ENCODE measurements at places on chromosomes 3 and 15. TPM values are rescaled to one million over a fixed set of nuclear protein-coding genes. Genes with fewer than 3 reads are reported as not detected.
A peak's percentile ranks its signal among the peaks of the same experiment; 100 is the strongest.

The GOLGA8S gene
- 0.16 TPM for total RNA-seq

DNA sequence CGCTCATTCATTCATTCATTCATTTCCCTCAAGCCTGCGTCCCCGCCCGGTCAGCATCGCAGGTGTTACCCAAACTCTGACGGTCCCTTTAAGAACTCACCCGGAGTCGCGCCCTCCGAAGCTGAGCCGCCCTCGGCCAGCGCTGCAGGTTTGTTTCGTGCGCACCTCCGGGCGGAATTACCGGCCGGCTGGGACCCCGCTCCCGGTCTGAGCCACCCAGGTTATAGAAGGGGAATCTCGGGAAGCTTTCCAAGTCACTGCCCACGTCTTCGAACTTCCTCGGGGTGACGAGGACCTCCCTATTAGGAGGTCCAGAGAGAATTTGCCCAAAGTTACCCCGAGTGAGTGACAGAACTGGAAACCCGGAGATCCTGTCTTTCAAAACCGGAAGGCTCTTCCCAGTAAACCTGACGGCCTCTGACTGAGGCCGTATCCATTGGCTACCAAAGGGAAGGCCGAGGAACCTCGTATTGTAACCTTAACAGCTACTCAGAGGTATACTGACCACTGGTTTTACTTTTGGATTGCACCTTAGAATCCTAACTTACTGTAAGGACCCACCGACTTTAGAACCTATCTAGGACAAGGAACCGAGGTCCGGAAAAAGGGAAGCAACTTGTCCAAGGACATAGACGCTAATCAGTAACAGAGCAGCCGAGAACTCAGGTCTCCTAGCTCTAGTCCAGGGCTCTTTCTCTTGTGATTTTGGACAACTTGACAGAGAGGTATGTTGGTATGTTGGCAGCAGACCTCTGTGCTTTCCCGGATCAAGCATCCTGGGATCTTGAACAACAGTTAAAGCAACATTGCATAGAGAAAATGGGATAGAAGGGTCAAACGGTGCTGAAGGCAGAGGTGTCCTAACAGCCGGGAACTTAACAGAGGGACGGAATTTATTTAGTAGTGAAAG lies 788 bp upstream of the DLG1 start:
- DNase-seq: peak; percentile 60
- H3K27ac ChIP-seq: peak overlapping the region; percentile 64
- H3K4me3 ChIP-seq: peak overlapping the region; percentile 88

- H3K4me3 ChIP-seq: no peak overlapping the region
- no peaks in the 10 kb centered on the region for H3K36me3 ChIP-seq
- DNase-seq: no peak
- H3K27ac ChIP-seq: no peak overlapping the region
- H3K27me3 ChIP-seq: no peaks in the 10 kb centered on the region
- no peaks in the 10 kb centered on the region for H3K4me1 ChIP-seq
These were observed 49.7 kb upstream of the FBN1 start for GRCh38 chr15:48695088-48695826.

The STRIT1 gene
- total RNA-seq: not detected

DNA sequence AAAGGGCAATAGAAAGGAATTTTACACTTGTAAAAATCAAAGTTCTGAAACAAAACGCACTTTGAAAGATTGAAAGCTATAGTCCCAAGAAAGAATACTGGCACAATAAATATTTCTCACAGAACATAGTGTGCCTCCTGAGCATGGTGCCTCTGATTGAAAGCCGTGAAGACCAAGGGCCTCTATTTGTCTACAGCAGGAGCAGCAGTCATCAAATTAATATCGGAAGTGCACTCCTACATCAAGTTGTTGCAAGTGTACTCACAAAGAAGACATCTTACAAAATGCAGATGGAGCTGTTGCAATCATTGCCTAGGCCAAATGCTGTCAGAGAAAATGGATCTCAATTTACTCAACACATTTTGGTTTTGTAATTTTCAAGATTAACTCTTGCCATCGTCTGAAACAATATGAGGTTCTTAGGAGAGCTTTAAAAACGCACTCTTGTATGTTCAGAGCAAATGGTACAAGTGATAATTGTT lies 9.2 kb upstream of the WDR49 start:
- no peaks in the 10 kb centered on the region for H3K4me1 ChIP-seq
- peaks cover 3% of the 10 kb centered on the region for H3K27me3 ChIP-seq
- H3K36me3 ChIP-seq: no peaks in the 10 kb centered on the region
- no peak for DNase-seq
- H3K4me3 ChIP-seq: no peak overlapping the region
- no peak overlapping the region for H3K27ac ChIP-seq

- no peaks in the 10 kb centered on the region for H3K4me1 ChIP-seq
- H3K27me3 ChIP-seq: peaks cover 10% of the 10 kb centered on the region
- no peak within 1 kb of the TSS for H3K27ac ChIP-seq
- no peak for DNase-seq
- H3K4me3 ChIP-seq: no peak within 1 kb of the TSS
These were observed at the start of gene TGM5 for GRCh38 chr15:43266834-43267233. TSS of gene TGM5 (minus strand) at chr15:43266928. CDS start at chr15:43266849, 79 bp downstream.

The CLDN18 gene
- not detected for total RNA-seq

DNA sequence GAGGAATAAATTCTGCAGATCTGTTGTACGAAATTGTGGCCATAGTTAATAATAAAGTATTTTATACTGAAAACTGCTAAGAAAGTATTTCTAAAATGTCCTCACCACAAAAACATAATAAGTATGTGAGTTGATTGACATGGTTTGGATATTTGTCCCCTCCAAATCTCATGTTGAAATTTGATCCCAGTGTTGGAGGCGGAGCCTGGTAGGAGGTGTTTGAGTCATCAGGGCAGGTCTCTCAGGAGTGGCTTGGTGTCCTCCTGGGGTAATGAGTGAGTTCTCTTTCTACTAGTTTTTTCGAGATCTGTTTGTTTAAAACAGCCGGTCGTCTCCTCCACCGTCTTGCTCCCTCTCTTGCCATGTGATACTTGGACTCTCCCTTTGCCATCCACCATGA lies 424.1 kb upstream of the KCNMB2 start:
- H3K36me3 ChIP-seq: no peaks in the 10 kb centered on the region
- H3K27me3 ChIP-seq: no peaks in the 10 kb centered on the region
- H3K4me3 ChIP-seq: no peak overlapping the region

DNA sequence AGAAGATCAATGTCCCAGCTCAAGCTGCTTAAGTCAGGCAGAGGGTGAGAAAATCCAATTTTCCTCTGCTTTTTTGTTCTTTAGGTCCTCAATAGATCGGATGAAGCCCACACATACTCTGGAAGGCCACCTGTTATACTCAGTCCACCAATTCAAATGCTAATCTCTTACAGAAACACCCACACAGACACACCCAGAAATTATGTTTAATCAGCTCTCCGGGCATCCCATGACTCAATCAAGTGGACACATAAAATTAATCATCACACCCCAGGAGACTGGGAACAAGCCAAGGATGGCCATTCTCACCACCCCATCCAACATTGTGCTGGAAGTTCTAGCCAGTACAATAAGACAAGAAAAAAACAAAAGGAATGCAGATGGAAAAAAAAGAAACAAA lies 67.8 kb upstream of the SLC24A5 start:
- no peaks in the 10 kb centered on the region for H3K36me3 ChIP-seq
- H3K27me3 ChIP-seq: peaks cover 7% of the 10 kb centered on the region
- H3K4me1 ChIP-seq: no peaks in the 10 kb centered on the region
- H3K4me3 ChIP-seq: no peak overlapping the region

The FRMD5 gene
- total RNA-seq: 0.25 TPM

GRCh38 chr3:117892431-117892841 lies 1142.2 kb downstream of the IGSF11 start:
- H3K4me3 ChIP-seq: no peak overlapping the region
- no peaks in the 10 kb centered on the region for H3K27me3 ChIP-seq
- H3K36me3 ChIP-seq: no peaks in the 10 kb centered on the region
- DNase-seq: no peak

The IDH3A gene
- 110 TPM for total RNA-seq

DNA sequence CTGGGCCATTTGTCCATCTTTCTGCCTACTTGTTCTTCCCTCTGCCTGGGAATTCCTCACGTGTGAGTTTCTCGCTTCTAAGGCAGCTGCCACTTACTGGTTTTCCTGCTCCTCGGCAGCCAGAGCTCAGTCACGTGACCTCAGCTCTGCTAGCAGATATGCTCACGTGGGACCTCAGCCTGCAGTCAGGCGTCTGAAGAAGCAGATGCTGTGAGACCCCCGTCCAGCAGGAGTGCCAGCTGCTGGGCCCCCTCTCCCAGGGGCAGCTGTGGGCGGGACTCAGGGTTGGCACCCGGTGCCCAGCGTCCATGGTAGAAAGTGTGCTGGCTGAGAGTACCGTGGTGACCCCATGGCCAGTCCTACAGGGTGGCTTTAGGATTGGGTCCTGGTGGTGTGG lies 161.3 kb upstream of the TLE3 start:
- peak overlapping the region; percentile 75 for H3K27ac ChIP-seq
- H3K36me3 ChIP-seq: no peaks in the 10 kb centered on the region
- peaks cover 6% of the 10 kb centered on the region for H3K27me3 ChIP-seq
- peaks cover 53% of the 10 kb centered on the region for H3K4me1 ChIP-seq
- peak overlapping the region; percentile 22 for H3K4me3 ChIP-seq
- peak; percentile 58 for DNase-seq

- H3K4me1 ChIP-seq: no peaks in the 10 kb centered on the region
- H3K36me3 ChIP-seq: no peaks in the 10 kb centered on the region
- DNase-seq: no peak
- H3K27me3 ChIP-seq: no peaks in the 10 kb centered on the region
- no peak overlapping the region for H3K27ac ChIP-seq
These were observed 45.2 kb downstream of the ZNF385D start for GRCh38 chr3:21705769-21706168.

The MKRN2 gene
- total RNA-seq: 28.2 TPM

DNA sequence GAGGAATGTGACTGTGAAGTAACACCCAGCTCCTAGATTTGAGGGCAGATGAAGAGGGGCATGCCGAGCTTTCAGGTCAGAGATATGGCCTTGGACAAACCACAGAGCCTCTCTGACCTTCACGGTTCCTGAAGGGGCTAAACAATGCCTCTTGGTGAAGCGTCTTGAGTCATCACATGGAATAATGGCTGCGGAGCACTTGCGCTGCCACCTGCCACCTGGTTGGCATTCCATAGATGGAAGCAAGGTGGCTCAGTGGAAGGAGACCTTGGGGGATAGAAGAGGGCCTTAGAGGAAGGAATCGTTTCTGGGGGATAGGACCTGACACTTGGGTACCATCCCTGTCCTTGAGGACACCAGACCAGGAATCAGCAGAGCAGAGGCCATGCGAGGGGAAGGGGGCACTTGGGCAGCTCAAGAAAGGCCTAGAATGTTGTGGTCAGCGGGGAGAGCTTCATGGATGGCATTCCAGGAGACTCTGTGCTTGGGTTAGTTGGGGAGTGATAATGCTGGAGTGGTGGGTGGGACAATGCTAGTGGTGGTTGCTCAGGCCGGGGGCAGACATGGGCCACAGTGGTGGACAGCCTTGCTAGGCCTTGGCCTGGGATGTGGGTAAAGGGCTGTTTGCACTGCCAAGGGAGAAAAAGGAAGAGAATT lies 12.6 kb downstream of the MRAS start:
- no peaks in the 10 kb centered on the region for H3K4me1 ChIP-seq
- no peak for DNase-seq
- H3K4me3 ChIP-seq: no peak overlapping the region
- H3K27me3 ChIP-seq: no peaks in the 10 kb centered on the region
- no peak overlapping the region for H3K27ac ChIP-seq

The PRSS50 gene
- total RNA-seq: not detected

GRCh38 chr15:39828374-39828931 lies 45.8 kb upstream of the FSIP1 start:
- H3K27ac ChIP-seq: no peak overlapping the region
- no peak for DNase-seq
- peaks cover 29% of the 10 kb centered on the region for H3K27me3 ChIP-seq
- no peak overlapping the region for H3K4me3 ChIP-seq
- no peaks in the 10 kb centered on the region for H3K4me1 ChIP-seq

The IL17RD gene
- not detected for total RNA-seq

- no peak overlapping the region for H3K4me3 ChIP-seq
- no peaks in the 10 kb centered on the region for H3K4me1 ChIP-seq
- peaks cover 14% of the 10 kb centered on the region for H3K27me3 ChIP-seq
- no peaks in the 10 kb centered on the region for H3K36me3 ChIP-seq
- no peak for DNase-seq
These were observed 183.6 kb downstream of the ANXA2 start for GRCh38 chr15:60214201-60214600.

DNA sequence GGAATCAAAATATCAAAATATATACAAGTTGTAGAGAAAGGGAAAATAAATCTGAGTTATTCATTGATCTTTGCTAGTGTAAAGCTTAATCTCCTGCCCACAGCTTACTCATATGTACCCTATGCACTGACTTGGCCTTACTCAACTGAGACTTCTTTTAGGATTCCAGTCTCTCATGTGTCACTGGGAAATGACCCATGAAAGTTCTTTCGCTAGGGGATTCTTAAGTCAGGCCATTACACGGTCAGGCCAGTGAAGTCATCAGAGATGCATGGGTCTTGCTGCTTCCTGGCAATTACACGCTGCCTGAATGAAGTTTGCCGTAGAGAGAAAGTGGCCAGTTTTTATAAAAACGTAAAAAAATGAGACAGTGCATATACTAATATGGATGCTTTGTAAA lies 20.7 kb upstream of the LPP start:
- H3K4me1 ChIP-seq: peaks cover 7% of the 10 kb centered on the region
- DNase-seq: no peak

DNA sequence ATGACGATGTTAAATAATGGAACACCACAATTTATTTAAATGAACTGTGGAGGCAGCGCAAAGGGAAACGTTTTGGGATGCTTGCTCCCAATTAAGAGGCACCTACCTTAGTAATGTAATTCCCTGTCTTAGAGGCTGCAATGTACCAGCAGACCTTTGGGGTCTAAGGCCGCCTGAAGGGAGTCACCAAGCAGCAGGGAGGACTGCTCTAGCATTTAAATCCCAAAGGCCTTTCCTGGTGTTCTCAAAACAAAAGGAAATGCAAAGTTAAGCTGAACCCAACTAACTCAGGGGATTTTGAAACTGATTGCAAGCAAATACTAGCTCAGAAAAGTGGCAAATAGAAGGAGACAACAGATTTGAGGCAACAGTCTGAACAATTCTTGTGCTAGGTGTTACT lies 510.8 kb downstream of the GABRG3 start:
- no peak overlapping the region for H3K4me3 ChIP-seq
- no peak overlapping the region for H3K27ac ChIP-seq
- H3K4me1 ChIP-seq: no peaks in the 10 kb centered on the region
- no peaks in the 10 kb centered on the region for H3K36me3 ChIP-seq
- DNase-seq: no peak

The TLE3 gene
- 48.4 TPM for total RNA-seq

The HTR3D gene
- total RNA-seq: not detected

GRCh38 chr3:99402755-99403154 lies 235.6 kb upstream of the COL8A1 start:
- no peak for DNase-seq
- no peak overlapping the region for H3K4me3 ChIP-seq
- H3K36me3 ChIP-seq: no peaks in the 10 kb centered on the region
- no peaks in the 10 kb centered on the region for H3K4me1 ChIP-seq
- H3K27ac ChIP-seq: no peak overlapping the region

The SUCLG2 gene
- total RNA-seq: 61.3 TPM

GRCh38 chr15:94972314-94972713 lies 741.0 kb downstream of the MCTP2 start:
- H3K4me1 ChIP-seq: no peaks in the 10 kb centered on the region
- H3K27me3 ChIP-seq: peaks cover 2% of the 10 kb centered on the region
- H3K27ac ChIP-seq: no peak overlapping the region
- no peak overlapping the region for H3K4me3 ChIP-seq
- DNase-seq: no peak
